ENCODE measurements at places on chromosomes 1 and 21.

DNA sequence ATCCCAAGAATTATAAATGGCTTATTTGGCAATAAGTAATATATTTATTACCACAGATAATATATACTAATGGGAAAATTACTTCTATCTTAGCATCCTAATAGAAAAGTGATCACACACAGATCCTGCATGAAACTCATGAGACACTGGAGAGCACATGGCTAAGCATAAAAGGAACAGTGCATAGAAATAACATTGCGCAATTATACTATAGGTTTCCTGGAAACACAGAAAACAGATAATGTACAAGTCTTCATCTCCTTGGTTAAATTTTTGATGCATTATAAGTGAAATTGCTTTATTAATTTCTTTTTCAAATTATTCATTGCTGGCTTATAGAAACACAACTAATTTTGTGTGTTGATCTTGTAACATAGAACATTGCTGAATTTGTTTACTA, 210.4 kb downstream of the USH2A start:
- DNase-seq = no peak

DNA sequence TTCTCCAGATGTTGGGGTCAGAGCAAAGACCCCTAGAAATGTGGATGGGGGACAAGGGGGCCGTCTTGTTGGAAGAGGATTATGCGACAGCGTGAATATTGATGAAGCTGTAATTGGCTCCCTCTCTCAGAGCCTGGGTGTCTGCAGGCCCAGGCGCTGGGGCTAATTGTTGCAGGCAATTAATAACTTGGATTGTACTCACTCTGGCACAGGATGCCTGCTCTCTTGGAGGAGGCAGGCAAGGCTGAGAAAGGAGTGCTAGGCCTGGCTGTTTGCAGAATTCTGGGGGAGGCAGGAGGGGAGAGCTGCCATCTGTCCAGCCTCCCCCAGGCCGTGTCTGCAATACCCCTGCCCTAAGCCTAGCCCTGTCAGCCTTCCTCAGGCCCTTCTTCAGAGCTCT, 4.1 kb upstream of the DISP3 start:
- DNase-seq = no peak

- DNase-seq = no peak
Observed at GRCh38 chr1:225559326-225559725, 93.6 kb downstream of the ENAH start.

- DNase-seq = no peak
Observed at GRCh38 chr1:109255097-109255651, 5.8 kb downstream of the CELSR2 start.

DNA sequence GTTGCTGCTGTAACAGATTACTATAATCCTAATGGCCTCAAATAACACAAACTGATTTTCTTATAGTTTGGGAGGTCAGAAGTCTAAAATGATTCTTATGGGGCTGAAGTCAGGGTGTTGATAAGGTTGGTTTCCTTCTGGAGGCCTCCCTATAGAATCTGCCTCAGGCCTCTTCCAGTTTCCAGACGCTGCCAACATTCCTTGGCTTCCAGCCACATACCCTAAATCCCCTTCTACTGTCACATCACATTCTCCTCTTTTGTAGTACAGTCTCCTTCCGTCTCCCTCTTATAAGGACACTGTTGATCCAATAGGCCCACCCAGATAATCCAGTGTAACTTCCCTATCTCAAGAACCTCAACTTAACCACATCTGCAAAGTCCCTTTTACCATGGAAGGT, 145.3 kb upstream of the NCAM2 start:
- DNase-seq = no peak

- no peak for DNase-seq
Observed at GRCh38 chr1:16122916-16123315, 33.0 kb downstream of the EPHA2 start.

DNA sequence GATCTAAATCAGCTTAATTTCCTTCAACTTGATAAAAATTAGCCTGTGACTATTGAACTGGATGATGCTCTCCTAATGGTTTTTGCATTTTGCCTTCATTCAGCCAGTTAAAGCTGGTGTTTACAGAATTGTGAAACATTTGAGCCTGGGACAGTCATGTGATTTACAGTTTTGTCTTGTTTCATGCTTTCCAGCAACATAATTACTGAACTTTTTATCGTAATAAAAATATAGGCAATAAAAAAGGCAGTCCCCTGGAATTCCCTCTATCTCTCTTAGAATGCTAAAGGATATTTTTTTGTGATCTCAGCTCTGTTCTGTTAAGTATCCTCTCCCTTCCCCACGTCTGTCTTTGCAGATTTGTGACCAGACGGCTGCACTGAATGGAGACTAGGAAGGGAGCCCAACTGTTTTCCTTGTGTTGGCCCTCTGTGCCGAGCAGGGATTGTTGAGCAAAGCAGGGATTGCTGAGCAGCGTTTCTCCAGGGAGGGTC, 70.3 kb upstream of the RGL1 start:
- no peak for DNase-seq

GRCh38 chr1:177568622-177569021, 397.9 kb downstream of the BRINP2 start:
- no peak for DNase-seq

- DNase-seq = no peak
Observed at GRCh38 chr1:175622362-175622761, 121.0 kb downstream of the TNR start.

GRCh38 chr21:31418377-31419001, 74.4 kb upstream of the TIAM1 start:
- no peak for DNase-seq

- DNase-seq = no peak
Observed at GRCh38 chr21:41712201-41712600, 54.7 kb downstream of the RIPK4 start.

GRCh38 chr1:193416226-193417024, 230.0 kb upstream of the B3GALT2 start:
- no peak for DNase-seq
